ENCODE measurements at places on chromosomes 12 and 14. TPM values are rescaled to one million over a fixed set of nuclear protein-coding genes. Genes with fewer than 3 reads are reported as not detected.

- peak; percentile 67 for DNase-seq
Observed at GRCh38 chr14:53032161-53032803, 81.4 kb upstream of the FERMT2 start.

DNA sequence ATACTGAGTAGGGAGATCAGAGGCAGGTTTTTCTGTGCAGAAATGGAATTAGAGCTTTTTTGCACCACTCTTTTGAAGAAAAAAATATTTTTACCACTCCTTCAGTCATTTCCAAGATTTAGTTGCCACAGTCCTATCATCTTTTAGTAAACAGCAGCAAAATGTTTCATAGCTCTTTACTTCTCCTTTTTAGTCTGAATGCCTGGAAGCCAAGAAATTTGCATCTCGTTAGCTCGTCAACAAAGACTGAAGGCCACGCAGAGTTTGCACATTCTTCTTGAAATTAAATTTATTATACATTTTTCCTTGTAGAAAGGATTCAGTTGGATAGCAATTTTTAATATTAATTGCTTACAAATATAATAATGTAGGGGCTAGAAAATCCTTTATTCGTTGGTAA, 544.5 kb upstream of the ATP2B1 start:
- no peak for DNase-seq

DNA sequence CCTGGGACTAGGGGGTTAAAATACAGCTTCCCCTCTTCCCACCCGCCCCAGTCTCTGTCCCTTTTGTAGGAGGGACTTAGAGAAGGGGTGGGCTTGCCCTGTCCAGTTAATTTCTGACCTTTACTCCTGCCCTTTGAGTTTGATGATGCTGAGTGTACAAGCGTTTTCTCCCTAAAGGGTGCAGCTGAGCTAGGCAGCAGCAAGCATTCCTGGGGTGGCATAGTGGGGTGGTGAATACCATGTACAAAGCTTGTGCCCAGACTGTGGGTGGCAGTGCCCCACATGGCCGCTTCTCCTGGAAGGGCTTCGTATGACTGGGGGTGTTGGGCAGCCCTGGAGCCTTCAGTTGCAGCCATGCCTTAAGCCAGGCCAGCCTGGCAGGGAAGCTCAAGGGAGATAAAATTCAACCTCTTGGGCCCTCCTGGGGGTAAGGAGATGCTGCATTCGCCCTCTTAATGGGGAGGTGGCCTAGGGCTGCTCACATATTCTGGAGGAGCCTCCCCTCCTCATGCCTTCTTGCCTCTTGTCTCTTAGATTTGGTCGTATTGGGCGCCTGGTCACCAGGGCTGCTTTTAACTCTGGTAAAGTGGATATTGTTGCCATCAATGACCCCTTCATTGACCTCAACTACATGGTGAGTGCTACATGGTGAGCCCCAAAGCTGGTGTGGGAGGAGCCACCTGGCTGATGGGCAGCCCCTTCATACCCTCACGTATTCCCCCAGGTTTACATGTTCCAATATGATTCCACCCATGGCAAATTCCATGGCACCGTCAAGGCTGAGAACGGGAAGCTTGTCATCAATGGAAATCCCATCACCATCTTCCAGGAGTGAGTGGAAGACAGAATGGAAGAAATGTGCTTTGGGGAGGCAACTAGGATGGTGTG, 1.9 kb downstream of the GAPDH start:
- no peak for DNase-seq

GRCh38 chr12:64390275-64390851, at the start of gene C12orf56:
Gene C12orf56, minus strand, starts transcription at chr12:64390758. Its CDS starts 193 bp downstream, at chr12:64390565.
- no peak for DNase-seq

- peak; percentile 26 for DNase-seq
Observed at GRCh38 chr12:59803735-59804134, 207.9 kb downstream of the SLC16A7 start.

DNA sequence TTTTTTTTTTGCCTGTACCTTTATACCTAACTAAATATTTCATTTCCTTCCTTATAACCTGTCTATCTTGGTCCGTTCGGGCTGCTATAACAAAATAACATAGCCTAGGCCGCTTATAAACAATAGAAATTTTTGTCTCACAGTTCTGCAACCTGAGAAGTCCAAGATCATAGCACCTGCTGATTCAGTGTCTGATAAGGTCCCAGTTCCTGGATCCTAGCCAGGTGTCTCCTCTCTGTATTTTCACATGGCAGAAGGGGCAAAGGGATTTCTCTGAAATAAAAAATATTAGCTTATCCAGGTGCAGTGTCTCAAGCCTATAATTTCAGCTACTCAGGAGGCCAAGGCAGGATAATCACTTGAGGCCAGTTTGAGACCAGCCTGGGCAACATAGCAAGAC, 1046.6 kb upstream of the USP15 start:
- DNase-seq: no peak

DNA sequence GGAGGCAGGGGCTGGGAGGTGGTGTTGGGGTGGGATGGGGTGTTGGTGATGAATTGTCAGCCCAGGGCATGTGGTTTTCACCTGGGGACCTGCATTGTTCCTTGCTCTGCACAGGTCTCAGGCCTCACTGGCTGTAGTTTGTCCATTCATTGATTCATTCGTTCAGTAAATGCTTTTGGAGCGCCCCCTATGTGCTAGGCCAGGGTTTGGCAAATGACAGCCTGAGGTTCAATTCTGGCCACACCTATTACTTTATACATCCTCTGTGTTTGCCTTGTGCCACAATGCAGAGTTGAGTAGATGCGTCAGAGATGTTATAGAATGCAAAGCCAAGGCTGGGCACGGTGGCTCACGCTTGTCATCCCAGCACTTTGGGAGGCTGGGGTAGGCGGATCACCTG, 4.7 kb downstream of the ADCK1 start:
- no peak for DNase-seq

DNA sequence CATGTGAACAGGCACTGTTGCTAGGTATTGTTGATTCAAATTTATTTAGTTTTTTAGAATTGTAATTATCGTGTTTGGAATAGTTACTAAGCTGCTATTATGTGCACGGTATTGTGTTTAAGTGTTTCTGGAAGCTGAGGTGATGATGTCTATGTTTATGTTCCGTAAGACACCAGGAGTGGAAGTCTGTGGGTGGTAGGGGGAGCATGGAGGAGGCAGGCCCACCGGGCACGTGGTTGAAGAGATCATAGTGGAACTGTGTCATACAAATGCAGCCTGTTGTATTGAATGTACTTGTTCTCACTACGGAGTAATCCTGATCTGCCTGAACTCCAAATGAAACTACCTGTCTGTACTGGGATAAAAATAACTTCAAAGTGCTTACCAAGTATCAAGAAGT, 36.1 kb upstream of the STXBP6 start:
- DNase-seq: no peak

- DNase-seq: peak; percentile 9
Observed at GRCh38 chr12:119544765-119545625, 48.6 kb upstream of the TMEM233 start.

Gene PMCH
- total RNA-seq: not detected

Gene IL26
- total RNA-seq: not detected
